ENCODE measurements at places on chromosomes 13 and 19.

GRCh38 chr19:15971224-15971780, 22.5 kb downstream of the OR10H4 start:
- DNase-seq = no peak

- no peak for DNase-seq
Measured at GRCh38 chr13:95185851-95186250, 115.4 kb downstream of the ABCC4 start.

- DNase-seq = no peak
Measured at GRCh38 chr13:111901267-111901915, 165.6 kb upstream of the SOX1 start.

DNA sequence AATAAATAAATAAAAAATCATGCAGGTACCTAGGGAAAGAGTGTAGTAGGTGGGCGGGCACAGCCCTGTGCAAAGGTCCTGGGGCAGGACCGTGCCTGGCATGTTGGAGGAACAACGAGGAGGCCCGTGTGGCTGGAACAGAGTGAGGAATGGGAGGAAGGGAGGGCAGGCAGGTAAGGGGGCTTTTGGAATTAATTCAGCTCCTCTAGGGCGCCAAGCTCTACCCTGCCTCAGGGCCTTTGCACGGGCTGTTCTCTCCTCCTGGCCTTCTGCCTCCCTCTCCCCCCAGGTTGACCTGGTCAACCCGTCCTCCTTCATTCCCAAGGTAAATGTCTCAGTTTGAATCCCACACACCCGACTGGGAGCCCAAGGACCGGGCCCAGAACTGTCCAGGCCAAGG, 31.1 kb upstream of the SEMA6B start:
- DNase-seq = no peak

Measured in BE2C (cell line).